ENCODE measurements at places on chromosomes 4 and X. TPM values are rescaled to one million over a fixed set of nuclear protein-coding genes. Genes with fewer than 3 reads are reported as not detected.
A peak's percentile ranks its signal among the peaks of the same experiment; 100 is the strongest.

DNA sequence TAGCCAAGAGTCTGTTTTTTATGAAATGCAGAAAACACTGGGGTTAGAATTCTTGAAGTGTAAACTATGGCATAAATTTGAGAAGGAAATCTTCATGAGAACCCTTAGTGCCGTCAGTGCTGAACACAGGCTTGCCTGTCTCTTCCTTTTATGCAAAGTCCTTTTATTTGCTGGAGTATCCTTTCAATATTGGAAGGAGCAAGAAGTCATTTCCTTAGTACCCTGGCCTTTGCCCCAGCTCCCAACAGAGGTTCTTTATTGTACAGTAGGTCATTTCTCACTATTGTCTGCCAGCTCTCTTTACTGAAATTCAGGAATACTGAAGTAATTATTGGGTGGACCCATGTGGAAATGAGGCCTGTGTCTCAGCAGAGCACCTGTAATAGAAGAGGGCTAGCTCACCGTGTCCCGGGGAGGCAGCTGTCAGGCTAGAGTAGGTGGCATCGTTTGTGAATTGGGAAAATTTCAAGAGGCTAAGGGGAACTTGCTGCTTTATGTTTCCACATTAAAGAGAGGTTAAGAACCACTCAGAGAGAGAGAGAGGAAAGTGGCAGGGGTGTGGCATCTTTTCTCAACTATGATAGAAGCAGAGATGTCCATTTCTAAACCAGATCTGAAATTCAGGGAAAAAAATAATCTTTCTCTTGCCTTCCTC is 8.7 kb downstream of the FHDC1 start:
- H3K27me3 ChIP-seq: peaks cover 11% of the 10 kb centered on the region
- no peak for DNase-seq
- H3K4me3 ChIP-seq: no peak overlapping the region
- no peaks in the 10 kb centered on the region for H3K36me3 ChIP-seq
- H3K27ac ChIP-seq: no peak overlapping the region
- H3K4me1 ChIP-seq: no peaks in the 10 kb centered on the region

GRCh38 chrX:38437093-38437492 is 84.7 kb downstream of the OTC start:
- no peak overlapping the region for H3K27ac ChIP-seq
- no peaks in the 10 kb centered on the region for H3K36me3 ChIP-seq
- H3K4me1 ChIP-seq: no peaks in the 10 kb centered on the region
- no peak overlapping the region for H3K4me3 ChIP-seq

DNA sequence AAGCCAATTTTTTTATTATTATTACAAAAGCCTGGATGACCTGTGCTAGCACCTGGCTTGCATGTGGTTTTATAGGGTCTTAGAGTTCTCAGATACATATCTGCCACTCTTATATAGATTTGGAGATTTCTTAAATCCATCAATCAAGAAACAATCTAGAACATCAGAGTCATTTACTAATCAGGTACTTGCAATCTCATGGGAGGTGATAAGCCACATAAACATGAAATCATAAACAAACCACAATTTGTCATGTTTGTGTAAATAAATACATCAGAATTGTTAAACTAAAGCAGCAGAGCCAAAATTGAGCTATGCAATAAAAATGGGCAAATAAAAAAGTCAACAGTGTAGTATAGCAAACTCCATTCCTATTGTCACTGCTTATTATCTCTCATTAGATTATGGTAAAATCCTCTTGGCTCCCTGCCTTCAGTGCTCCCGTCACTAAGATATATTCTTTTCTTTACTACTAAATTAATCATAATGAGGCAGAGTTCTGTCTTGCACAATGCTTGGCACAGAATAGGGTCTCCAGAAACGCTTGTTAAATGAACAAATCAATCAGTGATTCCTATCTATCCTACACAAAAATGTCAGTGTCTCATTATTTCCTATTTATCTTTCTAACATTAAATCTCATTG is 108.7 kb upstream of the TTC29 start:
- peaks cover 4% of the 10 kb centered on the region for H3K36me3 ChIP-seq
- no peak overlapping the region for H3K27ac ChIP-seq
- H3K27me3 ChIP-seq: peaks cover 19% of the 10 kb centered on the region
- no peak overlapping the region for H3K4me3 ChIP-seq

DNA sequence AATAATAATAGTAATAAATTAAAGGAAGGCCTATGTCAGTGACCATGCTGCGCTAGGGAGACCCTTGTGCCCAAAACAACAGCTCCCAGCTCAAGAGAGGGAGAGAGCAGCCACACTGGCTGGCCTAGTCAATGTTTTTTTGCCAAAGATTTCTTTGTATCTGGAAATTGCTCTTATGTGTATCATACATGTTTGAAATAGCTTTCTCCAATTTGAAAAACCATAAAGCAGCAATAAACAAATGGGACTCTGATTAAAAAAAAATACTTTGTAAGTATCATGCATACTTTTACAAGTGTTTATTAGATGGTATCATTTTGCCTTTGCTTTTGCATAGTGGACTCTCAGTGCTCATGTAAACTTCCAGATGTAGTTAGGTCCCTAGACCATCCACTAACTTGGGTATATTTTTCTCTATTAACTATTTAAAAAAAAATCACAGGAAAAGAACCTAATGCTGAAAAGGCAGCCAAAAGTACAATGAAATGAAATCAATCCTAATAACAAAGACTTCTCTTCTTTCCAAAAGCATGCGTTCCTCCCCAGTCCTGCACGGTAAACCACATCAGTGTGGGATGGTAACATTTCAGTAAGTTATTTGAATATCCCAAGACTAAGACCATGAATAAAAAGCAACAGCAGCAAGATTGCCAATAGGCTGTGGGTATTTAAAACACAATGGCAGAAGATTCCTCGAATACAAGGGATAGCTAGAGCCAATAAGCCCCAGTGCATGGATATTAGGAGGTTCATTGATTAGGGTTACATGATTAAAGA is 117.6 kb downstream of the PALLD start:
- H3K27ac ChIP-seq: no peak overlapping the region
- no peaks in the 10 kb centered on the region for H3K36me3 ChIP-seq
- no peak for DNase-seq
- peaks cover 4% of the 10 kb centered on the region for H3K27me3 ChIP-seq
- H3K4me1 ChIP-seq: no peaks in the 10 kb centered on the region

- H3K27ac ChIP-seq: no peak overlapping the region
- H3K36me3 ChIP-seq: no peaks in the 10 kb centered on the region
- H3K4me3 ChIP-seq: no peak overlapping the region
Measured at GRCh38 chr4:11436084-11436483, 7.4 kb upstream of the HS3ST1 start.

- no peaks in the 10 kb centered on the region for H3K27me3 ChIP-seq
- H3K27ac ChIP-seq: no peak overlapping the region
- H3K4me3 ChIP-seq: no peak overlapping the region
- no peaks in the 10 kb centered on the region for H3K4me1 ChIP-seq
- DNase-seq: no peak
Measured at GRCh38 chr4:159768016-159768415, 665.1 kb downstream of the RAPGEF2 start.

DNA sequence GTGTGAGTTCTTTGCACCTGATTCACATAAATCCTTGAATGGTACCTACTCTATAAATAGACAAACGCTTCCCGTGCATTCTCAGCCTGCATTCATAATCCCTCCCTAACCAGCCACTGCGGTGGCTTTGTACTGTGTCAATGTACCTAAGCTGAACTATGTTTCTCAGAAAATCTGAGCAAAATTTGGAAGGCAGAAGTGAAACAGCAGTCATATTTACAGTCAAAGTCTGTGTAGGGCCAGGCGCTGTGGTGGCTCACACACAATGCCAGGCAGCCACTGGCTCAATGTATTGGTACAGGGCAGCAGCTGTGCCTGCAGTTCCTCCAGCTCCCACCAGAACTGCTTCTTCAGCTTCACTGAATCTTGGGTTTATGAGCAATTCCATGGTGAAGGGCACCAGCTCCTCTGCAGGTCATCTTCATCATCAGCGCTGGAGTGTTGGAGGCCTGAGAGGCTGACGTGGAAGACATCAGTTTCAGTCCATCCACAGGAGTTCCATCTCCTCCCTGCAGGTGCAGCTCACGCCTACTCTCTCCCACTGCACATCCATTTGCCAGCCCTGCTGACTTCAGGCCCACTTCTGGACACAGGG is 32.3 kb upstream of the IRF2 start:
- no peaks in the 10 kb centered on the region for H3K27me3 ChIP-seq
- H3K36me3 ChIP-seq: no peaks in the 10 kb centered on the region
- H3K4me3 ChIP-seq: no peak overlapping the region

GRCh38 chr4:13084210-13084609 is 399.9 kb downstream of the RAB28 start:
- H3K27me3 ChIP-seq: no peaks in the 10 kb centered on the region
- H3K4me1 ChIP-seq: no peaks in the 10 kb centered on the region
- no peak overlapping the region for H3K27ac ChIP-seq
- H3K4me3 ChIP-seq: no peak overlapping the region
- DNase-seq: no peak

DNA sequence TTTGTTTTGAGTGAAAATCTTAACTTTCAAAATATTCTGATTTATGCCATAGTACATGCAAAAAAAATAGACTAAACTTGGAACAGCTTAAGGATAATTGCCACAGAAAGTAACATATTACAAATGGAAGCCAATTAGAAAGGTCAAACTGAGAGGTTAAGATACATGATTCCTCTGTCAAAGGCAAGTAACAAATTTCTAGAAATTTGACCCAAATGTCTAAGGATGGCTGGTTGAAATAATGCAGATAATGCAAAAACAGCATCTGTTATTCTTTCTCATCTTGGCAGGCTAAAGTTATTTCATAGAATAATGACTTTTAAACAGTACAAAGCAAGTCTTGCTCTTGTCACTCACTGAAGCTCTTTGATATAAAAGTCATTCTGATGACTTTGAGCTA is 10.5 kb downstream of the FGF5 start:
- no peaks in the 10 kb centered on the region for H3K36me3 ChIP-seq
- H3K27me3 ChIP-seq: peaks cover 4% of the 10 kb centered on the region
- no peak for DNase-seq
- H3K4me3 ChIP-seq: no peak overlapping the region
- H3K4me1 ChIP-seq: no peaks in the 10 kb centered on the region
- no peak overlapping the region for H3K27ac ChIP-seq

- H3K27ac ChIP-seq: no peak overlapping the region
- no peaks in the 10 kb centered on the region for H3K36me3 ChIP-seq
- H3K4me3 ChIP-seq: no peak overlapping the region
Measured at GRCh38 chr4:3387943-3388361, 53.8 kb upstream of the HGFAC start.

DNA sequence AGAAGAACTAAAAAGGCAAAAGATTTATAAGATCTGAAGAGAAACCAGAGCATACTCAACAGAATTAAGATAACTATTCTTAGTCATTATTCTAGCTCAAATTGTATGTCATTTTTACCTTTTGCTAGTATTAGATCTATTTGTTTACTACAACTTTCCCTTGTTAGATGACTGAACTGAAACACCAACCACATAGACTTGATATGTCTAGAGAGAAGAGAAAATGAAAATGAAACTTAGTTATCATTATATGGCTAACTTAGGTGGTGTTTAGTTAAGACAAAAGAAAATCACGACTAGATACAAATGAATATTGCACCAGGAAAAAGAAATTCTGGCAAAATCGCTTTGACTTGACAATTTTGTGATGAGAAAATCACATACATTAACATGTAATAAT is 690.8 kb downstream of the PCDH18 start:
- no peaks in the 10 kb centered on the region for H3K4me1 ChIP-seq
- no peaks in the 10 kb centered on the region for H3K27me3 ChIP-seq
- DNase-seq: no peak

DNA sequence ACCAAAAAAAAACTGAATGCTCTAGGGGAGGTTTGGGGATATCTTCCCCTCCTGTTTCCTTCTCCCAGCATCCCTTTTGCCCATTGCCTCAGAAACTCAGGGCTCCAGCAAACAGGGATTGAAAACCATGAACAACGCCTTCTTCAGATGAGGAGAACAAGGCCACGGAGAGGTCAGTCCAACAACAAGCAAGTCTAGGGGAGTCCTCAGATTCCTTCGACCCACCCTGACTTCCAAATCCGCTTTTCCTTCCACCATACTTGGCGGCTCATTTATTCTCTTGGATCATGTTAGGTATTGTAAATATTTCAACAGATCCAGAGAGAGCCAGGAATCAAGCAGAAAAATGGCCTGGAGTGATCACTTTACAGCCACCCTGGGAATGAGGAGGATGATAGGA is 21.9 kb downstream of the REELD1 start:
- H3K27me3 ChIP-seq: peaks cover 7% of the 10 kb centered on the region
- H3K27ac ChIP-seq: no peak overlapping the region
- H3K36me3 ChIP-seq: no peaks in the 10 kb centered on the region
- DNase-seq: no peak

DNA sequence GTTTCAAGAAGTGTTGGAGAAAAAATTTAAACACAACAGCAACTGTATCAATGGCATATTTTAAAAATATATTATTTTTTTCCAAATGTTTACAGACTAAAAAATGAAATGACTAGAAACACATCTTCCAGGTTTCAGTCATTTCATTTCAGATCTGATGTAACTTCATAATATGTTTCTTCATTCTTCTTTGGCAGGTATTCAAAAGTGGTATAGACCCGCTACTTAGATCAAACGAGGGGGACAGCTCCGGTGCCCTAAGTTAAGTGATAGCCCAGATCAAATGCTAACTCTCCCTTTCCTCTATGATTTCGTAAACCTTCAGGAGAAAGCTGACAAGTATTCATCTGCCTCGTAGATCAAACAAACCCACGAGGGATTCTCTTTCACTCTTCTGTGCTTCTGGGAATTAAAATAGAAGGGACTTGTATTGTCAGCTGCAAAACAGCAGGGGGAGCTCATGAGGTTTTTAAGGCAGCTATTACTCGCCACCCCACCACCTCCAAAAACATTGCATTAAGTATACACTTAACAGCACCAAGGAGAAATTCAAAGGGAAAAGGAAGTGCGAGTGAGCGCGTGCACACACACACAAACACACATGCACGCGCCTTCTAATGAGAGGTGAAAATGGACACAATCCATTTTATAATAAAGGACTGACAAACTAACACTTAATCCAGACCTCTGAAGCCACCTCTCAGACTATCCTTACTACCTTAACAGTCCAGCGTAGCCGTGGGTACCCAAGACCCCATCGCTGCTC is 21.4 kb downstream of the HELT start:
- H3K4me3 ChIP-seq: peak overlapping the region; percentile 66
- peaks cover 13% of the 10 kb centered on the region for H3K27me3 ChIP-seq
- peaks cover 8% of the 10 kb centered on the region for H3K4me1 ChIP-seq
- peak; percentile 43 for DNase-seq
- H3K27ac ChIP-seq: peak overlapping the region; percentile 84
- H3K36me3 ChIP-seq: no peaks in the 10 kb centered on the region

DNA sequence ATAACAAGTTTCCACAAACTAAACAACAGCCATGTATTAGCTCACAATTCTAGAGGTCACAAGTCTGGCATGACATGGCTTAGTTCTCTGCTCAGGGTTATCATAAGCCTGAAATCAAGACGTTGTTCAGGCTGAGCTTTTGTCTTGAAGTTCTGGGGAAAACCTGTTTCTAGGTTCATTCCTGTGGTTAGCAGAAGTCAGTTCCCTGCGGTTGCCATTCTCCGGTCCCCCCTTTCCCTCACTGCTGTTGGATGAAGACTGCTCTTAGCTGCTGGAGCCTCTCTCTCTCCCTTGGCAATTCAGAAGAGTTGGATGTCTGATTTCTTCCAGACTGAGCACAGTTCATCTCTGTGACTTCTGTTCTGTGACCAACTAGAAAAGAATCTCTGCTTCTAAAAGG is 962.6 kb downstream of the PCDH7 start:
- DNase-seq: no peak
- H3K36me3 ChIP-seq: no peaks in the 10 kb centered on the region
- H3K27ac ChIP-seq: no peak overlapping the region
- H3K27me3 ChIP-seq: no peaks in the 10 kb centered on the region
- no peaks in the 10 kb centered on the region for H3K4me1 ChIP-seq
- H3K4me3 ChIP-seq: no peak overlapping the region

LDB2 gene
- not detected for total RNA-seq

WNK3 gene
- 1.0 TPM for total RNA-seq

STOX2 gene
- total RNA-seq: not detected

IGSF1 gene
- not detected for total RNA-seq

SSX2B gene
- total RNA-seq: not detected

NIPAL1 gene
- 1.8 TPM for total RNA-seq

CTAG1A gene
- not detected for total RNA-seq

NOX1 gene
- total RNA-seq: not detected

Data from activated naive CD8-positive, alpha-beta T cell treated with anti-CD3 and anti-CD28 coated beads for 36 hours (primary cell).